ENCODE measurements at places on chromosomes 16 and 17. TPM values are rescaled to one million over a fixed set of nuclear protein-coding genes. Genes with fewer than 3 reads are reported as not detected.

Gene GRIN2C
- not detected for polyA plus RNA-seq

Gene MSRB1
- polyA plus RNA-seq = 25.2 TPM

Gene GCGR
- not detected for polyA plus RNA-seq

Gene TEDC2
- 2.8 TPM for polyA plus RNA-seq

Gene CDK10
- polyA plus RNA-seq = 30.6 TPM

Gene PLXDC1
- 0.06 TPM for polyA plus RNA-seq

Gene ASPHD1
- 0.88 TPM for polyA plus RNA-seq

Gene ATP2C2
- 0.96 TPM for polyA plus RNA-seq

Gene SREBF1
- polyA plus RNA-seq = 62.3 TPM

Gene CACNG3
- polyA plus RNA-seq = not detected

- DNase-seq = no peak
These were observed 108.5 kb downstream of the TMEM114 start for GRCh38 chr16:8481810-8482209.

GRCh38 chr16:78624366-78624765, 524.9 kb downstream of the WWOX start:
- DNase-seq = no peak

DNA sequence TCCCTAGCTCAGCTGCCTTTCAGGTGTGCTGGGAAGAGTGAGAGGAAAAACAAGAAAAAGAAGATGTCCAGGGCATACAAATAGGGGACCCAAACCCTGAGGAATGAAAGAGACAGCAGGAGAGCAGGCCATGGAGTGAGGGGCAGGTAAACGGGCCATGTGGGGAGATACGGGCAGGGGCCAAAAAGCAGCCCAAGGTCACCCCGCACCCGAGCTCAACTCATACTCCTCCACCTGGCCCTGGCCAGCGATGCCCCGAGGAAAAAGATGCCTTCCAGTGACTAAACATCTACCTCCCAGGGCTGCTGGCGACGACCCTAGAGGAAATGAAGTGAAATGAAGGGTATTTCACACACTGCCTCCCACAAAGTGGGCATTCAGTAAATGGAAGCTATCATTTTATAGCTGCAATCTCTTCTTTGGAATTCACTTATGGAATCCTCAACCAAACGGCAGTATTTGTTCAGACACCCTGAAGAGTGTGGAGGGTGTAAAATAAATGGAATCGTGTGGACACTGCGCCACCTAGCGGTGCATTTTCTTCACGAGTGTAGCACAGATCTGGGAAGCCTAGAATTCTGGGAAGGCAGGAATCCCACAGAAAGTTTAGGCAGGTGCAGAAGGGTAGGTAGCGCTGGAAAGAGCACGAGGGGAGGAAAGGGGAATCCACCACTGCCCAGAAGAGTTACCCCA, 14.9 kb downstream of the ELAC2 start:
- no peak for DNase-seq

GRCh38 chr16:74691093-74691855, 9.4 kb downstream of the MLKL start:
- no peak for DNase-seq

GRCh38 chr17:36773039-36773438, 164.2 kb upstream of the LHX1 start:
- DNase-seq = no peak

- DNase-seq = no peak
These were observed 91.1 kb downstream of the SSH2 start for GRCh38 chr17:29838961-29839360.

GRCh38 chr17:3890878-3891219, 2.0 kb downstream of the CAMKK1 start:
- DNase-seq = no peak

- DNase-seq = no peak
These were observed 285.1 kb downstream of the HS3ST3A1 start for GRCh38 chr17:13316657-13317056.

DNA sequence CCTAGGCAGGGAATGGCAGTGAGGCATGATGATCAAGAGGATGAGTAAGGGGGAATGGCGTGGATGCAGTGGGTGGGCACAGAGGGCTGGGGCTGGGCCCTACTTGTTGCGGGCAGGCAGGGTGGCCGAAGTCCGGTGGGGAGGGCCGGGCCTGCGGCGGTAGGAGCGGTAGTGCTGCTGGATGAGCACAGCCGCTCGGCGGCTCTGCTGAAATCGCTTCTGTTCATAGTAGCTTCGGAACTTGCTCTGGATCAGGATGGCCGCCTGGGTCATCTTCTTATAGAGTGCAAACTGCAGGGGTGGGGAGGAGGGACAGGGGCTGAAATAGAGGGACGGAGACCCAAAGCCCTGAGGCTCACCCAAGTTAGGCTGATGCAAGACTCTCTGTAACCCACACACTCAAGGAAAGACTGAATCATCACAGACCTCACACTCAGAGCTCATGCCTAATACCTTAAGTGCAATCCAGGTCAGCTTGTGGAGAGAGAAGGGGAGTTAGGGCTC, 1.5 kb upstream of the SPAG7 start:
- DNase-seq = no peak

DNA sequence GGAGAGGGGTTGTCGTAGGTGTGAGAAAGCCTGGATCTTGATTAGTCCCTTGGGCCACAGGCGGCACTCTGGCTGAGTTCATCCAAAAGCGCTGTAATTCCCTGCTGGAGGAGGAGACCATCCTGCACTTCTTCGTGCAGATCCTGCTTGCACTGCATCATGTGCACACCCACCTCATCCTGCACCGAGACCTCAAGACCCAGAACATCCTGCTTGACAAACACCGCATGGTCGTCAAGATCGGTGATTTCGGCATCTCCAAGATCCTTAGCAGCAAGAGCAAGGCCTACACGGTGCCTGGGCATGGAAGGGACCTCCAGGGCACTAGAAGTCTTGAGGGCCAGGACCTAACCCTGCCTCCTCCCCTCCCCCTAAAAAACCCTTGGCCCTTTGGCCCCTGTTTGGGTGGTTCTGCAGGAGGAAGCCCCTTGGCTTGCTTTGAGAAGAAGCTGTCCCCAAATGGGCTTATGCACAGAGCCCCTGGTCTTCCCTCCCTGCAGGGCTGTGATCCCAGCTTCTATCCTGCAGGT, 6.2 kb downstream of the NEK8 start:
- no peak for DNase-seq

GRCh38 chr16:88870608-88871348, 4.3 kb upstream of the PABPN1L start:
- DNase-seq = no peak

DNA sequence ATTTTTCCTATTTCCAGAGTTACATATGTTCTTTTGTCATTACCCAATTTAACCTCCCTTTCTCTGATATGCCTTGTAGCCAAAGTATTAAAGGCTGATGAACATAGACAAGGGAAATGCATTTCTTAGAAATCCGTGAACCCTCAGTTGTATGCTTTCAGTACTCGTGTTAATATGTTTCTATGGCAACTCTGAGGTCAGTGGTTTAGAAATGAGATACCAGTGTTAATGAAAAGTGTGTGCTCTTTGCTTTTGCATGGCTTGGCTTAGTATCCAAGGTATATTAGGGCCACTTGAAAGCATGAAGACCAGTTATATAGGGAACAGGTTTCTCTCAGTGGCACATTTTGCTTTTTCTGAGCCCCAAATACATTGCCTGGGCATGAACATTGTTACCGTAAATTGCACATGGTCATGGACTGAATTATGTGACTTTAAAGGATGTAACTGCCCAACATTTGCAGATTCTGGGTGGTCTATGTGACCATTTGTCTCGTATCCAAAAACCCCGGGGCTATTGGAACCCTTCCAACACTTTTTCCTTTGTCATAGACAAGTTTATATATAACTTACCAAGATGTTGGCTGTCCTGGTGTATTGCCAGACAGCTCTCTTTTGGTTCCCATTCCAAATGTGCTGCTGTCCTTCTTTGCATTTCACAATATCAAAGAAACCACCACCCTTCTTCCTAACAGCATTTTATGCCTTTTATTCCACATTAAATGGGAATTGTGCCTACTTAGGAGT, 17.5 kb downstream of the ABHD15 start:
- no peak for DNase-seq

- no peak for DNase-seq
These were observed 160.3 kb upstream of the RPH3AL start for GRCh38 chr17:512926-513325.

GRCh38 chr17:63859257-63859656, 14.2 kb downstream of the CSH2 start:
- DNase-seq = no peak

DNA sequence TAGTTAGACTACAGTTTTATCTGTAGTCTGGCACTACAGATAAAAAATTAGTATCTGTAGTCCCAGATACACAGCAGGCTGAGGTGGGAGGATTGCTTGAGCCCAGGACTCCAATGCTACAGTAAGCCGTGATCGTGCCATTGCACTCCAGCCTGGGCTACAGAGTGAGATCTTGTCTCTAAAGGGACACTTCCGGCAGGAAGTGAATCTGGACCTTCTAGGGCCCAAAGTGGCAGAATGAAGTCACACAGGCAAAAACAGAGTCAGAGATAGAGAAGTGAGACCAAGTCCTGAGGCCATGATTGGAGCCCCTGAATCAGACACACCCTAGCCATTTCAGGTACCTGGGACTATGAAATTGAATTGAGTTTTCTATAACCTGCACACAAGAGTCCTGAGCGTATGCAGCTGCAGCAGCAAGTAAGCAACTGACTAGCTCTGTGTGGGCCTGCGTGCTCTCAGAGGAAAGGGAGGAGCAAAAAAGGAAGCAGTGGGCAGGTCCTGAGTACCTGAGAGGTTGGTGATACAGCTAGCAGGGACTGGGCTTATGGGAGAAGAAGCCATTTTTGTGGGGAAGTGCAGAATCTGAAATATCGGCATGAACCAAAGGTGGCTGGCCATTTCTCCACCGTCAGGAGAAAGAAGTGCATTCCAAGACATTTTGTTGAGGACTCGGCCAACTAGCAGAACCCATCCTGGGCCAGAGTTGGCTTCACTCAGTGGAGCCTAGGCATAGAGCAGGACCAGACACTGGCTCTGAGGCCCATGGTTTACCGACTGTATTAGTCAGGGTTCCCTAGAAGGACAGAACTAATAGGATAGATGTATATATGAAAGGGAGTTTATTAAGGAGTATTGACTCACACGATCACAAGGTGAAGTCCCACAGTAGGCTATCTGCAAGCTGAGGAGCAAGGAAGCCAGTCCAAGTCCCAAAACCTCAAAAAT, 27.2 kb upstream of the BRD7 start:
- DNase-seq = peak; percentile 50

GRCh38 chr17:73744411-73744810, 100.2 kb upstream of the SDK2 start:
- DNase-seq = no peak

- DNase-seq = no peak
These were observed 88.7 kb downstream of the GRIN2A start for GRCh38 chr16:10093576-10093975.

DNA sequence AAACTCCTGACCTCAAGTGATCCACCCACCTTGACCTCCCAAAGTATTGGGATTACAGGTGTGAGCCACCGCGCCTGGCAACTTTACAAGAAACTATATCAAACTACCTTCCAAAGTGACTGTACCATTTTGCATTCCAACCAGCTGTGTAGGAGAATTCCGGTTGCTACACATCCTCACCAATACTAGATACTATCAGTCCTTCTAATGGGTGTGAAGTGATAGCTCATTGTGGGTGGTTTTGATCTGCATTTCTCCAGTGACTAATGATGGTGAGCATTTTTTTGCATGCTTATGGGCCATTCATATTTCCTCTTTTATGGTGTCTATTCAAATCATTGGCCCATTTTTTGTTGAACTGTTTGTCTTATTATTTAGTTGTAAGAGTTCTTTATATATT, 37.7 kb downstream of the SCNN1B start:
- peak; percentile 38 for DNase-seq

DNA sequence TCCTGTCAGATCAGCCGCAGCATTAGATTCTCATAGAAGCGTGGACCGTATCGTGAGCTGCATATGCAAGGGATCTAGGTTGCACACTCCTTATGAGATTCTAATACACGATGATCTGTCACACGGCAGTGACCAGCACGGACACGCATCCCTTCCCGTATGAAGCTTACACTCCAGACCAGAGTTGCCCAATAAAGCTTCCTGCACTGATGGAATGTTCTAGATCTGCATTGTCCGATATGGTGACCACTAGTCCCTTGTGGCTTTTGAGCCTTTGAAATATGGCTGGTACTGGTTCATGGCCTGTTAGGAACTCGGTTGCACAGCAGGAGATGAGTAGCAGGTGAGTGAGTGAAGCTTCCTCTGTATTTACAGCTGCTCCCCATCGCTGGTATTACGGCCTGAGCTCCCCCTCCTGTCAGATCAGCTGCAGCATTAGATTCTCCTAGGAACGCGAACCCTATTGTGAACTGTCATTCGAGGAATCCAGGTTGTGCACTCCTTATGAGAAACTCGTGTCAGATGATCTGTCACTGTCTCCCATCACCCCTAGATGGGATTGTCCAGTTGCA, 49.8 kb upstream of the ZCCHC14 start:
- DNase-seq = no peak

- DNase-seq = no peak
These were observed 13.8 kb downstream of the DBF4B start for GRCh38 chr17:44722254-44722653.

DNA sequence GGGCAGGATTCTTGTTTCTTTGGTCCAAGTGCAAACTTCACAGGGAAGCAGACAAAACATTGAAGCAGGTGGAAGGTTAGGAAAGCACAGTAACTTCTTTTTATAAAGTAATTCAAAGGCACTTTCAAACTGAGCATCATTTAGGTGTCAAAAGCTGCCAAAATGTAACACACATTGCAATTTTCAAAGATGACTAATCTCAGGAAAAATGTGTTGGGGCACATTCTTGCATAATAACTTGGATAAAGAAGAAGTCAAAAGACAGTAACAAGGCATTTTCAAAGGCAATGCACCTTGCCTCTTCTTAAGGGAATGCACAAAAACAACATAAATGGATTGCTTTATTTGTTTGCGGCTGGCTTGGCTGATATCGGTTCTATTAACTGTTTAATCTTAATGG, 3.6 kb downstream of the KCNJ2 start:
- DNase-seq = no peak

GRCh38 chr17:58710948-58711552, 18.6 kb downstream of the RAD51C start:
- DNase-seq = no peak

GRCh38 chr17:80762076-80762475, 217.4 kb downstream of the RPTOR start:
- no peak for DNase-seq

DNA sequence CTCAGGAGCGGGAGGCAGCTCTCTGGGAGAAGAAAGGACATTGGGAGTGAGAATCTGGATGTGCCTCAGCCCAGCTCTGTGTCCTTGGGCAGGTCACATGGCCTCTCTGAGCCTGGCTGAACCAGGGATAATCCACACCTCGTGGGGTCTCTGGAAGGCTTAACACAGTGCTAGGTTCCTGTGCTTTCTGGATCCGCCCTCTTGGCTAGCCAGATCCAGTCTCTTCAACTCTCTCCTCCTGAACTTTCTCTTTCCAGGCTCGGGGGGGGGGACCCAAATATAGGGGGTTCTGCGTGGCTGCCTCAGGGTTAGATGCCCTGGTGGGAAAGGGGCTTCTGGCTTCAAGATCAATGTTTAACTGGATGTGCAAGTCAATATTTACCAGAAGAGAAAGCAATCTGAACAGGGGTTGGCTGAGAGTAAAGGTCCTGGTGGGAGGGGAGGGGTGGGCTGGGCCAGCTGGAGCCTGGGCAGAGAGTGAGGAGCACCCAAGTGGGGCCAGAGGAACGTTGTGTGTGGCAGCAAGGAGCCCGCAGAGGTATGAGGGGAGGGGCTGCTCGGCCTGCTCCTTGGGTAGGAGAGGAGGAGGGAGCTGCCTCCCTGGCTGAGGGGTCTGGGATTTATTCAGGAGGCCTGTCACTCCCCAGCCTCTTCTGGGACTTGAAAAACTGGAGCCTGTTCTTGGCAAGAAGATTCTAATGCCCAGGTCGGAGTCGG, at the start of gene SERPINF2:
Gene SERPINF2 (plus strand): TSS at position 501 of the 717 bp plus-strand sequence. CDS start 2,125 bp downstream, outside the sequence.
- no peak for DNase-seq
